ENCODE measurements at places on chromosomes 5 and 9. TPM values are rescaled to one million over a fixed set of nuclear protein-coding genes. Genes with fewer than 3 reads are reported as not detected.
A peak's percentile ranks its signal among the peaks of the same experiment; 100 is the strongest.

DNA sequence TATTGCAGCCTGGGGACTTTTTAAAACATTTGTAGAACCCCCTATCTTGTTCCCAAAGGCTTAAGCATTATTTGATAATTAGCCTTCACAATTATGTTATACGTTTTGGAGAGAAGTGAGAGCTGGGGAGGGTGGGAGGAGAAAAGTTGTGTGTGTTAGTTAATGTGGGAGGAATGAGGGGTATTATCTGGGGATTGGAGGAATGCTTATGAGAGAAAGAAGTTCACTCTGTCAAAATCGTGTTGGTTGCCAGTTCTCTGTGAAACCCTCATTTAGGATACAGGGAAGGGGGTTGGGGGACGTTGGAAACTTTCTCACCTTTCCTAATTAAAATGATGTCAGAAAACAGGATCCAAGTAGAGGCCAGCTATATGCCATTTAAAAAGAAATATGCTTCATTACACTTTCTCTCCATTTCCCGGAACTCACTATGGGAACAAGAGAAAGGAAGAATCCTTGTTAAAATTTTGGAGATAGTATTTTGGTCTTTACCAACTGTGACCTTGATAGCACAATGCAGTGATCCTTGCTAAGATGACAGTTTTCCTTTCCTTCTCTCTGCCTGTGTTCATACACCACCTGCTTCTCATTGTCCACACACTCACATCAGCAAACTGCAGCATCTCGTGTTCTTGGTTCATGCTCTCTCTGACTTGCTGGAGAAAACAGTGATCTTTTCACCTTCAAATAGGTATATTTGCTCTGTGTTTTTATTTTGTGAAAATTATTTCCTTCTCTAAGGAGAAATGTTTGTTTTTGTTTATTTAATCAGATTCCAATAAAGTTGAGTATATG, 336.7 kb upstream of the CLINT1 start:
- H3K4me3 ChIP-seq = no peak overlapping the region
- no peaks in the 10 kb centered on the region for H3K27me3 ChIP-seq
- no peak overlapping the region for H3K27ac ChIP-seq
- DNase-seq = no peak

The PCSK1 gene
- not detected for total RNA-seq

- no peaks in the 10 kb centered on the region for H3K27me3 ChIP-seq
- no peak overlapping the region for H3K4me3 ChIP-seq
Observed at GRCh38 chr5:1555011-1555807, 31.4 kb upstream of the LPCAT1 start.

GRCh38 chr5:56161927-56162326, 71.2 kb downstream of the ANKRD55 start:
- H3K4me3 ChIP-seq = no peak overlapping the region
- no peak overlapping the region for H3K27ac ChIP-seq
- no peak for DNase-seq
- no peaks in the 10 kb centered on the region for H3K27me3 ChIP-seq
- peaks cover 19% of the 10 kb centered on the region for H3K4me1 ChIP-seq

- peaks cover 12% of the 10 kb centered on the region for H3K4me1 ChIP-seq
- H3K27ac ChIP-seq = no peak overlapping the region
- no peak for DNase-seq
- no peaks in the 10 kb centered on the region for H3K27me3 ChIP-seq
- H3K4me3 ChIP-seq = no peak overlapping the region
- H3K36me3 ChIP-seq = no peaks in the 10 kb centered on the region
Observed at GRCh38 chr5:59660737-59661136, 232.8 kb downstream of the PDE4D start.

The SIT1 gene
- 99.9 TPM for total RNA-seq

DNA sequence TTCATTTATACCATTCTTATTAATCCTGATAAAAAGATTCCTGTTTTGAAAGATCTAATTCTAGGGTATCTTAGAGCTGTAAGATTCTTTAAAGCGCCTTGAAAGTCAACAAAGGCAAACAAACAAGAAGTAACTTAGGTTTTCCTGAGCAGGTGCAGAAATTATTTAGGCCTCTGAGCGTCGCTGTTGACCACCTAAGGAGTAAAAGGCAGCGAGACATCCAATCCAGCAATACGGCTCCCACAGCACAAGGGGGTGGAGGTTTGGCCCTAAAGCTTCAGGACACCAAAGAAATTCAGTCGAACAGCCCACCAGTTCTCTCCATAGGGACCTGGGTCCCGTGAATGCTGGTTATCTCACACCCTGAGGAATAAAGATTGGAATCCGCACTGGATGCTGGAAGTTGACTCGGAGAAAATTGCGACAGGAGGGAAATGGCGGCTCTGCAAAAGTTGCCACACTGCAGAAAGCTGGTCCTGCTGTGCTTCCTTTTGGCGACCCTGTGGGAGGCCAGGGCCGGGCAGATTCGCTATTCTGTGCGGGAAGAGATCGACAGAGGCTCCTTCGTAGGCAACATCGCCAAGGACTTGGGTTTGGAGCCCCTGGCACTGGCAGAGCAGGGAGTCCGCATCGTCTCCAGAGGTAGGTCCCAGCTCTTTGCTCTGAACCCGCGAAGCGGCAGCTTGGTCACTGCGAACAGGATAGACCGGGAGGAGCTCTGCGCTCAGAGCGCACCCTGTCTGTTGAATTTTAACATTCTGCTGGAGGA, at the start of gene PCDHGA2:
Gene PCDHGA2, plus strand, starts transcription at position 223 of the 769 bp plus-strand sequence.
- peak; percentile 37 for DNase-seq
- peaks cover 54% of the 10 kb centered on the region for H3K27me3 ChIP-seq
- peaks cover 20% of the 10 kb centered on the region for H3K36me3 ChIP-seq
- H3K4me1 ChIP-seq = no peaks in the 10 kb centered on the region
- no peak within 1 kb of the TSS for H3K4me3 ChIP-seq

DNA sequence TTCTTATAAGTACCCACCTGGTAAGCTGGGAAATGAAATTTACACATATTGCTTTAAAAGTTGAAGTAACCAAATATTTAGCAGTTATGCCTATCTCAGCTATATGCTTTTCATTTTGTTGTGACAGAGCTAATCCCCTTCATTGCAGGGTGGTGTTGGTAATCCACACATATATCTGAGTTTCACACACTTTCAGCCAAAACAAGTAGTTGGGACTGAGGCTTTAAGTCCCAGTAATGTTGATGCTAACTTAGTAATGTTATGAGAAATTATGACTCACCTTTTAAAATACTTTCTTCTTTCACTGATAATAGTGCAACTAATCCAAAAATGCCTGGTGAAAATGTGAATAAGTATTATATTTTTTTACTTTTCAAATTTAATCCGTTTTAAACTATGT, 19.2 kb upstream of the RICTOR start:
- H3K4me3 ChIP-seq = no peak overlapping the region
- H3K27me3 ChIP-seq = peaks cover 3% of the 10 kb centered on the region
- peaks cover 7% of the 10 kb centered on the region for H3K4me1 ChIP-seq
- no peak overlapping the region for H3K27ac ChIP-seq

DNA sequence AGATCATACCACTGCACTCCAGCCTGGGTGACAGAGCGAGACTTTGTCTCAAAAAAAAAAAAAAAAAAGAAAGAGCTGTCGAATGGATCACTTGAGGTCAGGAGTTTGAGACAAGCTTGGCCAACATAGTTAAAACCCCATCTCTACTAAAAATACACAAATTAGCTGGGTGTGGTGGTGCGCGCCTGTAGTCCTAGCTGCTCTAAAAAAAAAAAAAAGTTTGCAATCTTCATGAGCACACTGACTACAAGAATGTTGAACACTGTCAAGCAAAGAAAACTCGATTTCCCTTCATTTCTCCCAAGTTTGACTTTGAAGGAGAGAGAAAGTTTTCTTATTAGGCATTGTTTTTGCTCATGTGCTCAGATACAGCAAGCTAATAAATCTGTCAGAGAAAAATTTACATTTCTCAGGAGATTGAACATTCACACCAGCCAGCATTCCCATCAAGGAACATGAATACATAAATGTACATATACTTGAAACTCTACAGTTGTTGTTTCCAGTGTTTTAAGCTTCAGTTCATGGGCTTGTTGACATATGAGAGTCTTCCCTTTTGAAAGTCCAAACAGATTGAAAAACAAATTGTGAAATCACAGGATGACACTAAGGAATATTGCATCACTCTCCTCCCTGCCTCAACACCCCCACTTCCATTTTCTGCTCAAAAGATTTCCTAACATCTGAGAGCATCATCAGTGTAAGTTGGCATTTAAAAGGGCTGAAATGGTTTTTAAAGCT, 81.8 kb downstream of the ARRDC3 start:
- H3K4me1 ChIP-seq = no peaks in the 10 kb centered on the region
- H3K4me3 ChIP-seq = no peak overlapping the region
- no peak for DNase-seq
- no peaks in the 10 kb centered on the region for H3K36me3 ChIP-seq
- H3K27ac ChIP-seq = no peak overlapping the region

GRCh38 chr9:90943341-90943740, 141.7 kb downstream of the SYK start:
- no peak overlapping the region for H3K4me3 ChIP-seq
- H3K4me1 ChIP-seq = peaks cover 5% of the 10 kb centered on the region
- H3K27me3 ChIP-seq = peaks cover 31% of the 10 kb centered on the region
- H3K36me3 ChIP-seq = no peaks in the 10 kb centered on the region
- peak; percentile 23 for DNase-seq

The RAD23B gene
- total RNA-seq = 115 TPM

The INSL6 gene
- not detected for total RNA-seq

The GABRA6 gene
- not detected for total RNA-seq

The FAXDC2 gene
- not detected for total RNA-seq

- no peak overlapping the region for H3K27ac ChIP-seq
- H3K4me3 ChIP-seq = no peak overlapping the region
- no peaks in the 10 kb centered on the region for H3K27me3 ChIP-seq
- no peak for DNase-seq
- peaks cover 3% of the 10 kb centered on the region for H3K4me1 ChIP-seq
Observed at GRCh38 chr5:172792701-172793570, 21.9 kb upstream of the DUSP1 start.
